IPS DF 19.7 (cell line): ENCODE measurements at places on chromosomes 6 and 20.

- no peak for DNase-seq
These were observed 295.1 kb downstream of the ALDH8A1 start for GRCh38 chr6:134654751-134655150.

DNA sequence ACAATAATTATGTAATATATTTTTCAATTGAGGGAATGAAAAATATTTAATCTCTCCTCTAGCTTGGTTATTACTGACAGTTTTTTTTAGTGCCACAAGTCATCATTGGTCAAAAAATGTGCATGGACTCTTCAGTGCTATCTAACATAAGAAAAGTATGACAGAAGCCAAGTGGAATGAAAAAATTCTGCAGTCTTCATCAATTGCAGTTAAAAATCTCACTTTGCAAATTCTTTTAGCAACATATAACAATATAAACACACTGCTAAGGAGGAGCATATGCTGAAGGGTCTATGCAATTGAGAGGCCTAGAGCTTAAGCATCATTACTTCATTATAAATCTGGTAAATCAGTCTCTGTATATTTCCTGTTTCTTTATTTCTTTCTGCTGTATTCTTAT, 175.1 kb downstream of the ARHGAP18 start:
- DNase-seq = no peak

GRCh38 chr20:1827974-1828785, 67.0 kb upstream of the SIRPA start:
- DNase-seq = no peak

- DNase-seq = no peak
These were observed 58.6 kb downstream of the SYNJ2 start for GRCh38 chr6:158040051-158040803.

DNA sequence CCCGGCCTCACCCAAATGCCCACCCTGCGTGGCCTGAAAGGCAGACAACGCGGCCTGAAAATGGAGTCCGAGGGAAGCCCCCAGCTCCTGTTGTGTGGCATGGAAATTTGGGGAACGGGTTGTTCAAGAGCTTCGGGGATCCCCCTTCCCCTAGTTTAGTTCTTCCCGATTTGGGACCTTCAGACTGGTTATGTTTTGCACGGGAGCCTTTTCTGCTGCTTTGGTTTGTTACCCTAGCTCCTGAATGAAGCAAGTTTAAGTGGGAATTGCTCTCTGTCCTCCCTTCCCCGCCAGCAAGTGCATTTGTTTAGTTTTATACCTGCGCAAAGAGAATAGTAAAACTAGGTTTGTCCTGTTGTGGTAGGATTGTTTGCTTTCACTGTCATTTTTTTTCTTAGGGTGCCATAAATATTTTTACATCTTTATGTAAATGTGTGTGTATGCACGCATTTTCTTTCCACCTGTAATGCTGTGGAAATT, 604 bp downstream of the SH3BGRL2 start:
- DNase-seq = no peak

DNA sequence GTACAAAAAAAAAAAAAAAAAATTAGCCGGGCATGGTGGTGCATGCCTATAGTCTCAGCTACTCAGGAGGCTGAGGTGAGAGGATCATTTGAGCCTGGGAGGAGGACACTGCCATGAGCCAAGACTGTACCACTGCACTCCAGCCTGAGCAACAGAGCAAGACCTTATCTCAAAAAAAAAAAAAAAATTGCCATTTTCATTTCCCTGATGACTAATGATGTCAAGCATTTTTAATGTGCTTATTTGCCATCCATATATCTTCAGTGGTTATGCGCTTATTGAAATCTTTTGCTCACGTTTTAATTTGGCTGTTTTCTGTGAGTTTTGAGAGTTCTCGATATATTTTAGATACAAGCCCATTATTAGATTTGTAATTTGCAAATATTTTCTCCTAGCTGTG, 46.7 kb downstream of the PFDN4 start:
- DNase-seq = no peak

DNA sequence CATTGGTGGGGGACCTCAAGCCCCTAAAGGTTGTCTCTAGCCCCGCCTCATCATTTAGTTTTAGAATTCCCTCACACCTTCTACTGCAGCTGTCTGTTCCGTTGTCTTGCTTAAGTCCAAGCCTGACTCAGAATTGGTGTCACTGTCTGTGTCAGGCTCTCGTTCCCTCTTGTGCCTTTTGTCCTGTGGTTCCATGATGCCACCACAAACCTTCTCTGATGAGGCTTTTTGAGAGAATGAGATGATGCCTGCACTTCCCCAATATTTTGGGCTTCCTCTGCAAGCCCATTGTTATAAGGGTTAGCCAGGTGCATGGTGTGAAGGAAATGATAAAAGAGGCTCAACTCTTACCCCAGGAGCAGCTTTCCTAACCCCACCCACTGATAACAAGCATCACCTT, 8.1 kb upstream of the AKIRIN2 start:
- DNase-seq = no peak

- DNase-seq = peak; percentile 30
These were observed at the start of gene KCNQ5 for GRCh38 chr6:72621291-72622093. KCNQ5 (plus strand) TSS chr6:72622064.

DNA sequence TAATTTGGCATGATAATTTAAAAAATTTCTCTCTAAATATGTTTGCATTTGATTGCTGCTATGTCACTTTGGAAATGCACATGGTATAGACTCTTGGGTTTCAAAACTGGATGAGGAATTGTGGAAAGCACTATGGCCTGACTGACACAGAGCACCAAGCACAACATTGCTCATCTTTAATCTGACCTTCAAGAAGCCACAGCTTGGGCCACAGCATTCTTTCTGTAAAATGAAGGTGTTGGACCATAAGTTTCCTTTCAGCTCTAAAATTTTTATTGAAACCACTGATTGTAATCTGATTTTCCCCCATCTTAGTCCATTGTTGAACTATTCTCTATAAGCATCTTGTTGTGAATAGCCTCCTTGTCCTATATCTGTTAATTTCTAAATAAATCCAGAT, 41.0 kb downstream of the QKI start:
- no peak for DNase-seq

GRCh38 chr6:111591370-111591900, 14.2 kb downstream of the TRAF3IP2 start:
- DNase-seq = no peak

DNA sequence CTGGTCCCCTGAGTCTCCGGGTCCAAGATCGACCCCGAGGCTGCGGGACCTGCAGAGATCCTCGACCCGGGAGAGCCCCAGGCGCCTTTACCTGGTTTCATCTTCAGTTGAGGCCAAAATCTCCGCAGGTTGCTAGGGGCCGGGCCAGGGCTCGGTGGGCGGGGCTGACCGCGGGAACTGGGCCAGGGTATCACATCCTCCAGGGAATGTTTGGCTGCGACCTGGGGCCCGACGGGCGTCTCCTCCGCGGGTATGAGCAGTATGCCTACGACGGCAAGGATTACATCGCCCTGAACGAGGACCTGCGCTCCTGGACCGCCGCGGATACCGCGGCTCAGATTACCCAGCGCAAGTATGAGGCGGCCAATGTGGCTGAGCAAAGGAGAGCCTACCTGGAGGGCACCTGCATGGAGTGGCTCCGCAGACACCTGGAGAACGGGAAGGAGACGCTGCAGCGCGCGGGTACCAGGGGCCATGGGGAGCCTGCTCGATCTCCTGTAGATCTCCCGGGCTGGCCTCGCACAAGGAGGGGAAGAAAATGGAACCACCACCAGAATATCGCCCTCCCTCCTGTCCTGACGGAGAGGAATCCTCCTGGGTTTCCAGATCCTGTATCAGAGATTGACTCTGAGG, 53.8 kb upstream of the POLR1H start:
- no peak for DNase-seq

DNA sequence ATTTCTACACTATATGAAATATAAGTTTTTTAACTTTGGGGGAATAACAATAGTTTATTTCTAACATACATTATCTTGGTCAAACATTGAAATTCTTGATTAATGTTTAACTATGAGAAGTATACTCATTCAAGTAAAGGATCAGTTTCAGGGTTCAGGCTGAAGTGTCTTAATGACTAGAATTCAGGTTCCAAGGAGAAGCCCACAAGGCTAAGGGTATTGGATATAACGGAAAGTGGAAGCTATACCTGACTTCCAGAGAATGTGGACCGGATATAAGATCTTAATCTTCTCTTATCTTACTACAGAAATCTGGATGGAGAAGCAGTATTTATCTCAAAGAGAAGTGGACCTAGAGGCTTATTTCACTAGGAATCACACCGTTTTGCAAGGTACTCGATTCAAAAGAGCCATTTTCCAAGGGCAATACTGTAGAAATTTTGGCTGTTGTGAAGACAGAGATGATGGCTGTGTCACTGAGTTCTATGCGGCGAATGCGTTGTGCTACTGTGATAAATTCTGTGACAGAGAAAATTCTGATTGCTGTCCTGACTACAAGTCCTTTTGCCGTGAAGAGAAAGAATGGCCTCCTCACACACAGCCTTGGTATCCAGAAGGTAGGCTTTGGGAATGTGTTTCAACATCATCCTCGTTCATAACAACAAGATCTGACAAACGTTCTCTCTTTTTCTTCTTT, at the start of gene TINAG:
Gene TINAG, plus strand, starts transcription at position 153 of the 697 bp plus-strand sequence. Its CDS starts 110 bp downstream, at position 263.
- DNase-seq = no peak

DNA sequence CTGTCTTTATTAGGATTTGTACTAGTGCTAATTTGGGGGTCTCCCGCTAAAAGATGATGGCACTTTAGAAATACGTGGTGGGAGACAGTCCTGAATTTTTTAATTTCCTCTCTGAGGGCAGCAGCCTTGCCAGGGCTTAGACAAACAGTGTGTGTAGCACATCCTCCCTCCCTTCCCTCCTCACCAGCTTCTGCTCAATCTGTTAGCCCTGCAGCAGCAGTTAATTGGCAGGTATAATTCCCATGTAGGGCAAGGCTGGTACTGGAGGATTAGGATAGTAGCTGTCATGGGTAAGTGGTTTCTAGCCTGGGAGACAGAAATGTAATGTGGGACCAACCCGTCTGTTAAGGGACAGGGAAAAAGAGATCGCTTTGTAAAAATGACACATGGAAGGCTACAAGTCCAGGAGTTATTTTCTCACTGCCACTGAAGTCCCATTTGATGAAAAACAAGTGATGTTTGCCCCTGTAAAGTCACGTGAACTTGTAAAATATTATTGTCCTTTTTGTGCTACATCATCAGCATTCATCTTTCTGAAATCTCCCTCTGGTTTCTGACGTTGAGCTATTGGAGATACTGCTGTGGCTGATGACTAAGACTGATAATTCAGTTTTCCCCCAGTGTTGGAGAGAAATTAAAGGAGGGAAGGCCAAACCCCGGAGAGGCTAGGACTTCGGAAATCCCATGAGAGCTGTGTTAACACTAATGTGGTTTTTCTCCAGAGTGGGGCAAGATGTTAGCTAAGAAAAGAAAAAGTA, 40.6 kb downstream of the CTNNBL1 start:
- DNase-seq = no peak

- DNase-seq = no peak
These were observed 9.0 kb upstream of the DLK2 start for GRCh38 chr6:43464337-43464736.

DNA sequence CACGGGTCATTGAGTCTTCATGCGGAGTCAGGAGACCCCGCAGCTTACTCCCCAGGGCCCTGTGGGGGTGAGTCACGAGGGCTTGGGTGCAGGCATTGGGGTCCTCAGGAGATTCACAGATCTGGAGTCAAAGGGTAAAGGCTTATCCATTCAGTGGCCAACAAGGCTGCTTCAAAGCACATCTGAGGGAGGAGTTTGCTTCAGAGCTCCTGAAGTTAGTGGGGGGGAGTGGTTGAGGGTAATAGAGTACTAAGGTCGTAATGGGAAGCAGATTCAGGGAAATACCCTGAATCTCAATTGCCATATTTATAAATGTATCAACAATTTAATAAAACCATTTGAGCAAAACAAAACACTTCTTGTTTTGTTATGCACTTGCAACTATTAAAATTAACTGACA, 37.3 kb downstream of the SH3BGRL2 start:
- DNase-seq = no peak

GRCh38 chr6:148983966-148984365, 237.1 kb downstream of the UST start:
- DNase-seq = no peak

DNA sequence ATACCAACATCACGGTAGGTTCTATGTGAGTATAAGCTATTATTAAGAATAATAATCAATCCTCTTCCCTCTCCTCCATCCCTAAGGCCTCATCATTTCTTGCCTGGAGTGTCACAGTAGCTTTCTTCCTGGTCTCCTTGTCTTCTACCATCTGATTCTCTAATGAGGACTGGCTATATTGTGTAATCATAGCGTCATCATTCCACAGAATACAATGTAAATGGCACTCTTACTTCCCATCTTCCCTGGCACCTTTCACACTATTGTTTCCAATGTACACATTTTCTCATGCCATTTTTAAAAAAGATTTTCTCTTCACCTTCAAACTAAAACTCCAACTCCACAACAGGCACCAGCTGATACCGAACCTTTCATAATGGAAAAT, 2.2 kb upstream of the BTN3A2 start:
- DNase-seq = no peak

- no peak for DNase-seq
These were observed 1.7 kb downstream of the CABLES2 start for GRCh38 chr20:62405108-62405980.

DNA sequence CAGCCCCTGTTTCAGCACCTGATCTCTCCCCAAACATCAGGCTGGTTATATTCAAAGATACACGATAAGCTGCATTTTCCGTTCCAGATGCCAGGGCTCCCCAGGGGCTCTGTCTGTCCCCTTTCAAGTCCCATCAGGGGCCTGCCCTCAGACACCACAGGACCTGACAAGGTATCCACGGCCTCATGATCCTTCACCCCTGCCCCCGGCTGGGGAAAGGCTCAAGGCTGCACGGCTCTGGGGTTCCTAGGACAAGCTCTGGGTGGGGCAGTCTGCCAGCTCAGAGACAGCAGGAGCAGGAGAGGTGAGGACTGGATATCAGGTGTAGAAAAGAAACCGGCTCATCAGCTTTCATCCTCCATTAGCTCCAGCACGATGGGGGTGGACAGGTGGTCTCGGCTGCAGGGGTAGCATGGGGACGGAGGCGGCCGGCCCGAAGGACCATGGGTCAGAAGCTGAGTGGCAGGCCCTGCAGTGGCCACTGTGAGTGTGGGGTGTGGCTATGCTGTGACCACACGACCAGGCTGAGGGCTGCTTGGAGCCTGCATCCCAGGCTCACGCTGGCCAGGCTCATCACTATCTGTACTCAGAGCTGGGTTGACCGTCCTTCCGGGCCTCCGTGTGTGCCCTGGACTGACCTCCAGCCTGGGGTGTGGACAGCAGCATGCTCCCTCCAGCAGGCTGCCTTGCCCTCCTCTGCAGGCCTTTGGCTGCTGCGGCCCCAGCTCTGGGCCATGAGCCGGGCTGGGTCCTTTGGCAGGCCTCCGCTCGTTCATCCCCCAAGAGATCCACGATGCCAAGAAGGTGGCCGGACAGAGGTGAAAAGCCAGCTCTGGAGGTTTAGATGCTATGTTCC, 386.2 kb downstream of the THBS2 start:
- DNase-seq = no peak

- DNase-seq = no peak
These were observed 10.5 kb downstream of the SUMO4 start for GRCh38 chr6:149410557-149410956.

DNA sequence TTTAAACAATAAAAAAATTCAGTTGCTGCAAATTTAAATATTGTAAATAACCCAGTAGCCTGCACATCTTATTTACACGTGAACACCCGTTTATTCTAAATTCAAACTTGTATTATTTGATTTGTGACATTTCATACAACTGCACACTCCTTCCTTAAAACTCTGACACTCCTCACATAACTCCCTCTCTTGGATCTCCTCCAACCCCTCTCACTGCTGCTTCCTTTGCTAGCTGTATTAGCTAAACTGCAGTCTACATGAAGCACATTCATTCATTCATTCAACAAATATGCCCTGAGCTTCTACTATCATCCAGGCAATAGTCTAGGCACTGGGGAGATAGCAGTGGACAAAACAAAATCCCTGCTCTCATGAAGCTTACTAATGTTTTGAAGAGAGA, 47.0 kb downstream of the FBXL4 start:
- no peak for DNase-seq

GRCh38 chr20:62499758-62500236, 24.0 kb upstream of the GATA5 start:
- DNase-seq = no peak
